ENCODE measurements at places on chromosomes 2 and 18.

GRCh38 chr2:216478791-216479190, 19.9 kb upstream of the RPL37A start:
- DNase-seq: no peak

DNA sequence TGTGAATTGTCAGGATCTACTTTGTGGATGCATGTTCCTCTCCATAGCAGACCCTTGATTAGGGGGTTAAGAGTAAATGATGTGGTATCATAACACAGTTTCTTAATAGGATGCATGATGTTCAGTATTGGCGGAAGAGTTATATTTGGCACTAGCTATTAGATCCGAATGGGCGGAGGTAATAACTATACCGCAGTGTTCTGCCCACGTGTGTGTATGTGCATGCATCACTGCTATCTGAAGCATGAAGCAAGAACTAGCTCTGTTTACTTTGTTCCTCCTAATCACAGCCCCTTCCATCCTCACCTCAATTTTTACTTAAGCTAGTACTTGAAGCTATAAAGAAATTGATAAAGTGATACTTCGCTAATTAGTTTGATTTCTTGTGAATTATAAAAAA, 159.6 kb upstream of the NOSTRIN start:
- DNase-seq: no peak

GRCh38 chr2:31534636-31535035, 46.1 kb downstream of the SRD5A2 start:
- no peak for DNase-seq

DNA sequence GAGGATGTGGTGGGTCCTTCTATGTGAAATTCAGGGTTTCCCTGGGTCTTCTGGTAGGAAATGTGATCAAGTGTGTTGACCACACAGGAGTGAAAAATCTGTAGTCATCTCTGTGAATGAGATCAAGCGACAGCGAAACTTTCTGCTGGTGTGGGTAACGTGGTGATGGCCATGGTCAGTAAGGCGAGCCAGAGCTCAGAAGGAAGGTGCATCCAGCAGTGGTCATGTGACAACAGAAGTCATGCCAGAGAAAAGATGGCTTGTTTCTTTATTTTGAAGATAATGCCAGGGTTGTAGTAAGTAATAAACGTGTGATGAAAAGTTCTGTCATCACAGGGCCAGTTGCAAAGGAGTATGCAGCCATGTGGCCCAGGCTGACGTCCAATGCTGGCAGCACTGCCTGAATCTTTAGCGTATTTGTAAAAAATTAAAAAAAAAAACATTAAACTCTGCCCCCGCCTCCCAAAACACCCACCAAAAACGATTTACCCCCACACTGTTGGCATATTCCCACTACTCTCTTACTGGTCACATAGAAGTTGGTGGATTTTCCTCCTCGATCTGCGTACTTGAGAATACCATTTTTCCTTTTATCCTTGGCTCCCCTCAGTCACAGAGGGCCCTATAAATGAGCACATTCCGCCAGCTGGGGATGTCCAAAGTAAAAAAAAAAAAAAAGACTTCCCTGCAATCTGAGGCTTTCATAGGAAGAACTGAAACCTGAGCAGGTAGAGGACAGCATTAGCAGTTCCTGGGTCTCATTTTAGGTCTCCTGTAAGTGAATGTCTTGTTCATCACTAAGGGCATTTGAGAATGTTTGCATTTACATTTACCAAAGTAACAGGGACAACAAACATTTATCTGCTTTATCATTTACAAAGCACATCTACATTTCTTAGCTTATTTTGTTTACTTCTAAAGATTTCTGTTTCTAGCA, 70.6 kb downstream of the SLC4A3 start:
- DNase-seq: no peak

DNA sequence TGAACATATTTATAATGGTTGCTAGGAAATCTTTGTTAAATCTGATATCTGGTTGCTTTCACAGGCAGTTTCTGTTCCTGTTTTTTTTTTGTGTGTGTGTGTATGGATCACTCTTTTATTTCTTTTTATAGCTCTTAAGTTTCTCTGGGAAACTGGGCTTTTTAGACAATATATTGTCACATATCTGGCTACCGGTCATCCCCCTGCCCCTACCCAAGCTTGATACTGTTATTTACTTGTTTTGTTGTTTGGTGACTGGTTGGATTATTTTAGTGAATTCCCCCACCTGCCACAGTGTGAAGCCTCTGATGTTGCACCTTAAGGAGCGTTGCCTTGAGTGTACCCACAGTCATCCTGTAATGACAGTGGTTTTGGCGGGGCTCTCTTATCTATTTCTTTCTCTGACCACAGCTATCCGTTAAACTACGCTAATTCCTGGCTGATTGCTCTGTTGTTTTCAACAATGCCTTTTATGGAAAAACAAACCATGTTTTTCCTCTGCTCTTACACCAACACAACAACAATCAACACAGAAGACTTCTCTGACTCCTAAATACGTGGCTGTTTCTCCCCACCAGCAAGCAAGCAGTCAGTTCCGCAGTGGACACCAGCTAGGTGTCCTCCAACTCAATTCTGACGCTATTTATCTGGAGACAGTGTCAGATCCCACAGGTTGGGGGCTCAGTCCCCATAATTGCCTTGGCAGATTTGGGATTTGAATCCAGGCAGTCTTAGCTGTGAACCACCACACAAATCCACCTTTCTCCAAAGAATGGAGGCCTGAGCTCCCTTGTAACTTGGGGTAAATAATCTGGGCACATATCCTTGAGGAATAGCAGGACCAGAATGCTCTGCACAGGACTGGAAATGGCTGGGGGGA, 10.9 kb downstream of the GNLY start:
- DNase-seq: no peak

DNA sequence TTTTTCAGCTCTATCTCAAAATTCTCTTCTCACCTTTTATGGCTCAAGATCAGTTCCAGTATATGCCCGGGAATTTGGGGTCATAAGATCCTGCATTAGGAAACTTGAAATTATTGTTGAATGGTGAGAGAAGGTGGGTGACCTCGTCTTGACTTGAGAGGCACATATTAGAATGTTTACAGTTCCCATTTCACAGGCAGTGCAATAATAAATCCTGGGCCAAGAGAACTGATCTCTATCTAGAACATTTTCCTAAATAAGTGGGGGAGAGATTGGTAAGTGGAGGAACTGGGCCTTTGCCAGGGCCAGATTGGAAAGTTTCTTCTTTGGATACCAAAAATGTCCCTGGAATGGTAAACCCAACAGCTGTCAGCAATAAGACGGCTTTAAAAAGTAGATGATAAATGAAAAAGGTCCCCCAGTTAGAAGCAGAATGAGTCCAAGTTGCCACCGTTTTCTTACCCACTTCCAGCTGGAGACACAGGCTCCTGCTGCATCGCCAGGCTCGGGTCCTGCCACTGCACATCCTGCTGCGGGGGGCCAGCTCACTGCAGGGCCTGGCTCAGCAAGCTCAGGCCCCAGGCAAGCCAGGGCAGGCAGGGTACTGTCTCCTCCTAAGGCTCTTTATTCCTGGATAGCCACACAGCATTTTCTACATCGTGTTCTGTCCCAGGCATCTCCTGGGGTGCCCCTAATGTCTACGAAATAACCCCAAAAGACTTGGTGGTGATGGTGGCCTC, 126.4 kb upstream of the EPAS1 start:
- no peak for DNase-seq

DNA sequence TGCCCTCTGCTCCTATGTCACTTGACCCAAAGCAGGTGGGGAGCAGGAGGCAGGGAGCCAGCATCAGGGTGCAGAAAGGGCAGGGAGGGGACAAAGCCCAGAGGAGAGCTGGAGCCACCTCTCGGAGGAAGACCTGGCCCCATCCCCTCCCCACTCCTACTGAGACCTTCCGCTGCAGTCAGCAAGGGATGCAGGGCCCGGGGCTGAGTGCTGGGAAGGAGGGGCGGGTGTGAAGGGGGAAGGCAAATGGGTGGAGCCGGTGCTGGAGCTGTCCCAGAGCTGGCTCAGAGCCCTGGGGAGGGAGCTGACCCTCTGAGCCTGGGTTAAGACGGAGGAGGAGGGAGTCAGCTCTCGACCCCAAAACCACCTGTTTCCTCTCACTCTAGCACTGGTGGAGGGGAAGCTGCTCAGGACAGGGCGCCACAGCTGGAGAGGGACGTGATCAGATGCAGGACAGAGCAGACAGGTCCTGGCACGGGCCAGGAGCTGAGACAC, 33.8 kb downstream of the HS1BP3 start:
- DNase-seq: no peak

- DNase-seq: no peak
Observed at GRCh38 chr2:190571686-190572085, 37.2 kb upstream of the NEMP2 start.

DNA sequence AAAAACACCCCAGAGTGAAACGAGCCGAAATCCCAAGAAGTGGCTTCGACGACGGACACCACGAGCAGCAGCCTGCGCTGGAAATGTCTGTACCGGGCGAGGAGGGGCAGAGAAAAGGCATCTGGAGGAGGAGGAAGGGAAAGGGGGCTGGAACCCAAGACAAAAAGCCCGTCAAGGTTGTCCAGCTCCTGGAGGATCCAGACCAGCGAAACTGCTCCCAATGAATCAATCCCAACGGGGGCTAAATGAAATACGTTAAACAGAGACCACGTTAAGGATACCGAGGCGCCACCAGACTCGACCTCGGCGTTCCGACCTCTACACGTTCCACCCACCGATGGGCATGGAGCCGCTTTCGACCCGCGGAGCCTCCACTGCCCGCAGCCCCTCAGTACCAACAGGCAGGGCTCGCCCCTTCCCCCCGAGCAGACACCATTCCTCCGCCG, 400 bp downstream of the CCDC88A start:
- DNase-seq: no peak

DNA sequence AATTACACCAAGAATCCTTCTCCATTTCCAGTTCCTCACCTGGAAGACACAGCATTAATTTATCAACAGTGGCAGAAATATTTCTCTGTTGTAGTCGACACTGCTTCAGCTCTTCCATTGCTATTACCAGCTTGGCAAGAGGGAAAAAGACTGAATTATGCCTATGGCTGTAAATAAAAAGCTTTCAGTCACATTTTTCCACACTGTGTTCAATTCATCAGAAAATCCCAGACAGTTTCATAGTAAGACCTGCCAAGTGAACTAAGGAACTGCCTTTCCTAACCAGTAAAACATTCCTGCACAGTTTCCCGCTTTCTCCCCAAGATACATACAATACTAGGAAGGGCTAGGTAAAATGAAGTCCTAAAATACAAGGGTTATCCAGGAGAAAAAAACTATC, 94.7 kb downstream of the EXOC6B start:
- no peak for DNase-seq

DNA sequence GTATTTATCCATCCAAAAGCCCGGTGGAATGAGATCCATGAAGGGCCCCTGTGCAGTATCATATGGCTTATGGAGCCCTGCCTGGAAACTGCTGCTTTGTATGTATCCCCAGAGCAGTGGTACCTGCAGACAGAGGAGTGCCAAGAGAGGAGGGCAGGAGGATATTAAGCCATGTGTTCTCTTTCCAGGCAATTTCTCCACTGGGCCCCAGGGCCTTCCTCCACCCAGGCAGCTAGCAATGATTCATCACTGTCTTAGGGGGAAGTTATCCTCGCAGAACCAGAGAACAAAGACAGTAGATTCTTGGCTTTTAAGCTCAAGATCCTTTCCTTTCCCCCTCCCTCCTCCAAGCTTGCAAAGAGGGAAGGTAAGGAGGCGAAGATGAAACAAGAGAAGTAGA, 98.1 kb downstream of the LRRC30 start:
- no peak for DNase-seq

GRCh38 chr2:23599667-23600066, 214.7 kb downstream of the KLHL29 start:
- no peak for DNase-seq

GRCh38 chr2:66794070-66794469, 359.1 kb downstream of the MEIS1 start:
- DNase-seq: no peak

DNA sequence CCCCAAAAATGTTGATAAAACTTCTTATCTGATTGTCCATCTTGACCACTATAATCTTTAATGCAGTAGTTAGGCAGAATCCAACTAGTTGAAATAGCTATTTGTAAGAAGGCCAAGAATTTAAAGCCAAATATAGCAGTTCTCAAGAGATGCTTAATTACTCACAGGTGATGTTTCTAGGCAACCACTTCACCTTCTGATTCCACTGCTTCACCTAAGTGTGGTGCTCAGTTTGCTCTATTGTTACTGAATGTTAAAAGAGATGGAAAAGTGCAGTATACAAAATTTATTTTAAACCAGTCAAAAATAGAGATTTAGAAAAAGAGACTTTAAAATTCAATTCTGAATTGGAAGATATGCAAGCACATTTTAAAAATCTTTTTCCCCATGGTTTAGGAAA, 539.4 kb downstream of the ZNF804A start:
- no peak for DNase-seq

DNA sequence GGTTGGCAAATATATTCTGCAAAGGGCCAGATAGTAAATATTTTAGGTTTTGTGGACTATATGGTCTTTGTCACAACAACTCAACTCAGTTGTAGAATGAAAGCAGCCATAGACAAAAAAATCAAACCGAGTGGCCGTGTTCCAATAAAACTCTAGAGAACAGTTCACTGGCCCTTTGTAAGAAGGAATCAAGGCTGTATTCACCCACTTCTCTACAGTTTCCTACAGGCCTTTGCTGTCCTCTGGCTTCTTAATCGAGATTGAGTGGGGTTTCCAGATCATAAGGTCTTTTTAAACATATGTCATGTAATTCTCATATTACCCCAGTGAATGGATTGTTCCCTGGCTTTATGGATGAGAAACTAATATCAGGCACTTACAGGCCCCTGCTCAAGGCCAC, 448.9 kb upstream of the ETAA1 start:
- no peak for DNase-seq

- no peak for DNase-seq
Observed at GRCh38 chr18:25827961-25828561, 262.4 kb downstream of the SS18 start.

DNA sequence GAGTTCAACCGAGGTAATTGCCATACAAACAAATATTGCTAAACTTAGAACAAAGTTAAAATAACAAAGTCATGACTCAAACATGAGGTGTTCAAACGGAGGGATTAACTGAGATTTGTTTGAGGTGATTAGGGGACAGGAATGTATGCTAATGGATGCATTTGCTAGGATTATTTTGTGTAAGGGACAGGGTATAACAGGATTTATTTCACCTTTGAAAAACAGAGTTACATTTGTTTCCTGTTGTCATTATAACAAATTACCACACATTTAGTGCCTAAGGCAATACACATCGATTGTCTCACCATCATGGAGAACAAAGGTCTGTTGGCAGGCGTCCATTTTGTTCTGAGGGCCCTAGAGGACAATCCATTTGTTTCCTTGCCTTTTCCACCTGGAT, 304.3 kb upstream of the CNTNAP5 start:
- DNase-seq: no peak

DNA sequence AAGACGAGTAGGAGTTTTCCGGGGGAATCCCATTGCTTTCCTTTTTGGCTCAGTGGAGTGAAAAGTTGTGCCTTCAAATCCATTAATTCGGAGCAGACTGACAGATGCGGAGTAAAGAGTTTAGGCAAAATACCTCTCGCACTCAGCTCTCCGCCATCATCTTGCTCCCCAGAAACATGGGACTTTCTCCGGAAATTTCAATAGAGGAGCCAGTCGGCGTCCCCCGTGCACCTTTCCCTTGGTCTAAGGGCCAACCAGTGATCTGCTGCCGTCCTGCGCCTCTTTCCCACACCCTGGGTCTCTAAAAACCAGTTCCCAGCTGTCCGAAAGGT, 318 bp downstream of the TYW5 start:
- no peak for DNase-seq

All from AG04450 (cell line).